Fibroblast of lung (primary cell): ENCODE measurements at places on chromosomes 6 and 20. TPM values are rescaled to one million over a fixed set of nuclear protein-coding genes. Genes with fewer than 3 reads are reported as not detected.

Gene SMLR1
- not detected in 2 replicates for total RNA-seq

Gene DUSP15
- not detected in 2 replicates for total RNA-seq

Gene CST1
- total RNA-seq = 3.6 TPM in 1 of 2 replicates, not detected in the other

DNA sequence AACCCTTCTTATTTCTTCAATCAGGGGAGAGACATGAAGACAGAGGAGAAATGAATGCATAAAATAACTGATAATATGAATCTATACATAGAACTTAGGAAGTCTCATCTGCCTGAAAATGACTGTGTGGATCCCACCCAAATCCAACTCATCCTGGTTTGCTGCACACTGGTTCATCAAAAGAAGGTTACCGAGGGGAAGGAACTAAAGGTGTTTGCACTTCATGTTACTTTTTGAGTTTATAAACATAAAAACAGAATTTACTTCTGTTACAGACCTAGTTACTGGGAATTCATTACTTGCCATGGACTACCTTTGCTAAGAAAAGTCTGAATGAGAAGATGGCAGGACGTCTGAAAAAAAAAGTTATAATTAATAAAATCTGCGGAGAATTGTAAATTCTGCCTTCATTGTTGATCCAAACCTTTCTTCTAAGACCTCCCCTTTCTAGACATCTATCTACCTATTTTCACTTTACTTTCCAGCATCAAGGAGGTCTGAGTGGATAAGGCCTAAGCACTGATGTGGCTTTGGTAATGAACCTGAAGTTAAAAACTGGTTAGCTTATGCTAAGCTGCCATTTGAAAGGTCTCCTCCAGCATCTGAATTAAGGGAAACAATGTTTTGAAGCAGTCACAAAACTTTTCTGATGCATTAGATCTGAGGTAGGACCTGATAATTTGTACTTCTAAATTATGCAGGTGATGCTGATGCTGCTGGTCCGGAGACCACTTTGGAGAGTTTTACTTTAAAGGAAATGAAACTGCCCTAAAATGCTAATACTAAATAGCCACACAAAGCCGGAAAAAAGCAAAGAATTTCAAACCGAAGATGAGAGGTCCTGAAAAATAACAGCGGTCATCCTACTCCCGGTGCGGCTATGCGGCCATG, 84.0 kb downstream of the HFE start:
- DNase-seq = no peak

- DNase-seq = no peak
Measured at GRCh38 chr6:41887331-41887751, 7.8 kb downstream of the USP49 start.

DNA sequence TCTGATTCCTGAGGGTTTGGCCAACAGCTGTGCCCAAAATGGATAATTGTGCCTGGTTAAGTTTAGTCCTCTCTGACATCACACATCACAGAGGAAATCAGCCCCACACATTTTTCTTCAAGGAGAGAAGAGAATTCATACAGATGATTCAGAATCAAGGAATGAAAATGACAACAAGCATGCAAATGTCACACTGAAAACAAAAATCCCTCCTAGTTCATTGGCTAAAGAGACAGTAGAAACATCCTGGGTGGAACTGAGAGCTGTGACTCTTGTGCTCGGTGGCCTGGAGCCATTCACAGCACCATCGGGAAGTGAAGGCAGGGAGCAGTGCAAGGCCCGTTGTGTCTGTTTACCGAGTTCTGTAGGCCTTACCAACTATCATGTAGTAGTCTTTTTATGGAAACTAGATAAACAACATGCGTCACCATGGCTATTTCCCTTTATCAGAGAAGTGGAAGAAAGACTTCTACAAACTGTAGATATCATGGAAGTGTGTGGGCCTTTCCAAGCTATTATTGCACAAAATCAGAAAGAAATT, 81.7 kb upstream of the TENT5A start:
- peak; percentile 13 for DNase-seq

DNA sequence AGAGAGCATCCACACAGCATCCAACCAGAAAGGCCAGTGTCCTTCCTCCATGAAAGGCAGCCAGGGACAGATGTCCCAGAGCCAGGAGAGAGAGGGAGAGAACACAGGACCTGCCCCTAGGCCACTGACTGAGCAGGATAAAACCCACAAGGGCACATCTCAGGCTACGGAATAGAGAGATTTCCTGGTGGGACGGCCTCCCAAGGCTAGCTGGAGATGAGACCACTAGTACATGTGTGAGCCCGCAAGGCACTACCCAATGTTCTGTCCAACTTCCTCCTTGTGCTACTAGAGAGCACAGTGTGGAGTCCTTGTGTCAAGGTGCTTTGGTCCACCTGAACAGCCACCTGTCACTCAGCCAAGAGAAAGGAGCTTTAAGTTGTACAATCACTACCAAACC, 44.2 kb downstream of the PLCG1 start:
- DNase-seq = no peak
